Activated CD4-positive, CD25-positive, alpha-beta regulatory T cell (primary cell): ENCODE measurements at places on chromosomes 3 and 15.

DNA sequence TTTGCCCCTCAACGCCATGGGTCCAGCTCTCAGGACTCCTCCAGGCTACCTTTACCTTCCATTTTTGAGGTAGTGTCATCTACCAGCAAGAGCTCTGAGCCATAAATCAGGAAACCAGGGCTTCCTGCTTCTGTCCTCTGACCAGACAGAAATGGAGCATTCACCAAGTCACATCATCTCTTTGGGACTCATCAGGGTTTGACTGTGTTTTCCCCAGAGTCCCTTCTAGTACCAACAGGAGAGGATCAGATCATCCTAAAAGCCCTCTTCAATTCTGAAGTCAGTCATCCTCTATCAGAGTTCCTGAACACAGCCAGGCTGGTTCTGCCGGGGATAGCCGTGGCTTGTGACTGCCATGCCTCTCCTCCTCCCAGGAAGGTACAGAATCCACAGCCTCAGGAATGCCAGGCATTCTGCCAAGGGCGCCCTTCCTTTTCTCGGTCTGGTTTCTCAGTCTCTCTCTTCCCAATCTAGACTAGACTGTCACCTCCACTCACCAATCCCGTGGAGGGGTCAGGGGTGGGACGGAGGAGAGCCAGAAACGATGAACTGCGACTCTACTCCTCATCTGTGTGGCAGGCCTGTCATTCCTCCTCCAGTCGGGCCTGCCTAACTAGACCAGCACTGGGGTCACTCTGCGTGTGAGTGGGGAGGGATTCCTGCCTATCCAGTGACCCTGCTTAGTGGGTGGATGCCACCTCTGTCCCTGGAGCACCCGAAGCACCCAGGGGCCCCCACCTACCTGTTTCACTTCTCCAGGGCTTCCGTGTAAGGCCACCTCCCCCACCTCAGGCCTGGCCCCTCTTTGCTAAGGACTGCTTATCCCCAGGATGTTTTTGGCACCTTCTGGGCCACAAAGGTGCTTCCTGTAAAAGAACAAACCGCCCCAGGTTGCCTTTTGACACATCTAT lies 30.9 kb downstream of the CCNL1 start:
- no peak for DNase-seq

GRCh38 chr15:32919749-32920414 lies 202.1 kb downstream of the GREM1 start:
- DNase-seq, result no peak

GRCh38 chr3:72296477-72297111 lies 511.6 kb upstream of the PROK2 start:
- DNase-seq, result no peak

DNA sequence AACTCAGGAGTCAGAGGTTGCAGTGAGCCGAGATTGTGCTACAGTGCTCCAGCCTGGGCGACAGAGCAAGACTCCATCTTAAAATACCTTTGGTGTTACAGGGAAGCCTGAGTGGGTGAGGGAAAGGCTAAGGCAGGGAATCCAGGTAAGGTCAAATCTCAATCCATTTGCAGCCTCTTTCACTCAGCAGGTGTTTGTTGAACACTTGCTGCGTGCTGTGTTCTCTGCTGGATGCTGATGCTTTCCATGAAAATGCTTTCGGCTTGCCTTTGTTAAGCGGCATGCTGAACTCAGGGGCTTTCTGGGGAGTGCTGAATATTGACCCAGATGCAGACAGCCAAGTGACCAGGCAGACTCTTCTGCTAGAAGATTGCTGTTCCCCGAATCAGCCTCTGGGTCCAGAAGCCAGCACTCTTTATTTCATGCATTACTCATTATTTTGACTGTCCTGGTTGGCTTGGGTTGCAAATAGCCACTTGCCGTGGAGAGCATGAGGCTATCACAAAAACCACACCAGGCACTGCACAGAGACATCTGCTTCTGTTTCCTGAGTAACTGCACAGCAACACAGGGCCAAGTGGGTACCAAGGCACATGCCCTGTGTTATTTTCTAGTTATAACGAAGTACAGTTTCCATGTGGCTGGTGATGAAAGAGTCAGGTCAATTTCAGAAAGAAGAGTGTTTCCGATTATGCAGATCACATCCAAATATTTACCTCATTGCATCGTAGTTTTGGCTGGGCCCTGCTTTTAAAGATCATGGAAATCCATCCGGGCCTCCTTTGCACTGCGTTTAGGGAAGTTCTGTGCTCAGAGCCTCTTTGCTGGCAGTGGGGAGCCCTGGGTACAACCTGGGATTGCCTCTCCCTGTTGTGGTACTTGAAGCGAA lies 88.6 kb downstream of the THSD4 start:
- DNase-seq, result no peak

DNA sequence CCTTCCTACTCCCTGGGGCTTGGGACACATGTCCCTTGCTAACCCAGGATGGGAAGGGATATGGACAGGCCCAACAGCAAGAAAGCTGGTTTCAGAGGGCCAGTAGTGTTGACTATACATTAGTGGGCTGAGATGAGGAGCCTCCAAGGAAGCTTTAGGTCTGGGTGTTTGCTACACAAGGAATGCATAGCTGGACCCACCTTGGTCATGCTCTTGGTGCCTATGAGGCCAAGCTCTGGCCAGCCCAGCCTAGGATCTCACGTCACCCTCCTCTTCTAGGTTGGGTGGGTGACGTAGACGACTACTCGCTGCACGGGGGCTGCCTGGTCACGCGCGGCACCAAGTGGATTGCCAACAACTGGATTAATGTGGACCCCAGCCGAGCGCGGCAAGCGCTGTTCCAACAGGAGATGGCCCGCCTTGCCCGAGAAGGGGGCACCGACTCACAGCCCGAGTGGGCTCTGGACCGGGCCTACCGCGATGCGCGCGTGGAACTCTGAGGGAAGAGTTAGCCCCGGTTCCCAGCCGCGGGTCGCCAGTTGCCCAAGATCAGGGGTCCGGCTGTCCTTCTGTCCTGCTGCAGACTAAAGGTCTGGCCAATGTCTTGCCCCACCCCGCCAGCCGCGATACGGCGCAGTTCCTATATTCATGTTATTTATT lies 653 bp upstream of the WDR6 start:
- DNase-seq, result no peak

DNA sequence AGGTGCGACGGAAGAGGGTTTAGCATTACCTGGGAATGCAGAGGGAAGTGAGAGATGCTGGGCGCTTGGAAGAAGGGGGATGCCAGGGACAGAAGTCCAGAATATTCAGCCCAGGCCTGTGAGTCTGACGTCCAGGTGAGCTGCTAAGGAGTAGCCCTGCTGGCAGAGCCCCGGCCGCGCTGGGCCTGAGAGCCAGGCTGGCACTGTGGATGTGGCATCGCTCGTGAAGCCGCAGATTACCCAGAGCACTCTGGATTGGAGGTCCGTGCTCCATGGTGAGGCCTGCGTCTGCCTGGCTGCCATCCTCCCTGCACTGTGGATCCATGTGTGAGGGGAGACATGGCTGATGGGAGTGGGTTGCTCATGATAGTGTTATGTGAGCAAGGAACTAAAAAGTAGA lies 14.5 kb downstream of the MAN2A2 start:
- DNase-seq, result no peak

DNA sequence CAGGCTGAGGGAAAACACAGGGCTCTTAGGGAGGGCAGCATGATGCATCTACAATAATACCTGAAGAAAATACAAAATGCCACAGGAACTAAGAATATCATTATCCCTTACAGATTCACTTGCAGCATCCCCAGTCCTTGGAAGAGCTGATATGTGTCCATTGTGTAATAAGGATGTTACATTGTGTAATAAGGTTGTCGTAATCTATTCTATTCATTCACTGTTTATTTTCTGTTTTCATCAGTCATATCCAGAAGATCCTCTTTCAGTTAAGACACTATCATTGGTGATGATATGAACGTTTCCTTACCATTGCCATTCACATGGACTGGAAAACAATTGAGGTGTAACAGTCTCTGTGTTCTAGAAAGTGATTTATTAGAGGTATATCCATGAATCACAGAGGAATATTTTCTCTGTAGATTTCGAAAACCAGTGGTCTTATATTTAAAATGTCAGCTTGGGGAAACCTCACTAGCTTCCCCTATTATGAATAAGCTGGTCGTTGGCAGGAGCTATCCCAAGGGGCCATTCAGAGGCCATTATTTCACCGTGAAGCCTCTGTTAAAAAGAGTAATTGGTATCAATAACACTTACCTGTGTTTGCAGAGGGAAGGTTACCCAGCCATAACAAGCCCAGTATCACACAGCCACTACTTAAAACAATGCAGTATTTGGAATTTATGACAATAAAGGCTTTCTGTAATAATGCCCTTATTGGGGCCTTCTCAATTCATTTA lies 241.1 kb downstream of the ZNF385D start:
- DNase-seq, result no peak

DNA sequence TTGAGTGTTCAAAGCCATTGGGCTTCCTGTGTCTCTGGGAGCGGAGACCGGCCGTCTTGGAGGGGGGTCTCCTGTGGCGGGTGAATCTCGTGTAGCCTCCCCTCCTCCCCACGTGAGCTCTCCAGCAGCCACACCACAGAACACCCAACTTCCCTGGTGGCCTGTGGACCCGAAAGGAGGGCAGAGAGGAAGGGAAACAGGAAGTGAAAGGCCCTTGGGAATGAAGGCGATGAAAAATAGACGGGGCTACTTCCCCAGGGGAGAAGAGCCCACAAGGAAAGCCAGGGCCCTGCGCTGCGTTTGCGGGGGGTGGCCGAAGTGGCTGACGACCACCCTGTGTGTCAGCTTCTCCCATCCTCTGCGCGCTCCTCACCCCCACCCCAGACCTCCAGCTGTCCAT lies 5.4 kb downstream of the ANKRD63 start:
- no peak for DNase-seq

GRCh38 chr3:123246866-123247265 lies 45.1 kb downstream of the SEC22A start:
- no peak for DNase-seq

DNA sequence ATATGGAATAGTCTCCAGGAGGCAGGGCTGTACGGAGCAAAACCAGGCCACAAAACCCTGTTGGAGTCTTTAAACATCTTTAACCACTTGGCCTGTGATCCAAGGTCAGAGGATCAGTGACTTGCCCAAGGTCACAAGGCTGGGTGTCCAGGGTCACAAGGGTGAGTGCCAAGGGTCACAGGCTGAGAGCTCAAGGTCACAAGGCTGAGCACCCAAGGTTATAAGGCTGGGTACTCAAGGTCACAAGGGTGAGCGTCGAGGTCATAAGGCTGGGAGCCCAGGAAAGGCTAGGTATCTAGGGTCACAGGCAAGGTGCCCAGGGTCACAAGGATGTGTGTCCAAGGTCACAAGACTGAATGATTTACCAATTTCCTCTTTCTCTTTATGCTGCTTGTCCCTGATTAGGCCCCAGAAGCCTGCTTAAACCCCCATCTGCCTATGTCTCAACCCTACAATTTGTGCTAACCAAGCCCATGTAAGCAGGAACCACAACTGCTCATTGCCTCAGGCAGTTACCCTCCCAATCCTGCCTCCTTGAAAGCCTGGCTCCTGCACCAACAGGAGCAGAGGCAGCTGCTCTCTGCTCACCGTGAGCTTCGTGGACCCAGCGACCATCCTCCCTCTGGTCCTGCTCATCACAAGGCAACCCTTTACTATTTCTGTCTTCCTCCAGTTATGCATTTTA lies 51.5 kb downstream of the MGLL start:
- DNase-seq, result no peak

- no peak for DNase-seq
Measured at GRCh38 chr15:63915873-63916771, 82.4 kb upstream of the HERC1 start.

GRCh38 chr15:71379893-71380292 lies 264.6 kb downstream of the THSD4 start:
- no peak for DNase-seq

DNA sequence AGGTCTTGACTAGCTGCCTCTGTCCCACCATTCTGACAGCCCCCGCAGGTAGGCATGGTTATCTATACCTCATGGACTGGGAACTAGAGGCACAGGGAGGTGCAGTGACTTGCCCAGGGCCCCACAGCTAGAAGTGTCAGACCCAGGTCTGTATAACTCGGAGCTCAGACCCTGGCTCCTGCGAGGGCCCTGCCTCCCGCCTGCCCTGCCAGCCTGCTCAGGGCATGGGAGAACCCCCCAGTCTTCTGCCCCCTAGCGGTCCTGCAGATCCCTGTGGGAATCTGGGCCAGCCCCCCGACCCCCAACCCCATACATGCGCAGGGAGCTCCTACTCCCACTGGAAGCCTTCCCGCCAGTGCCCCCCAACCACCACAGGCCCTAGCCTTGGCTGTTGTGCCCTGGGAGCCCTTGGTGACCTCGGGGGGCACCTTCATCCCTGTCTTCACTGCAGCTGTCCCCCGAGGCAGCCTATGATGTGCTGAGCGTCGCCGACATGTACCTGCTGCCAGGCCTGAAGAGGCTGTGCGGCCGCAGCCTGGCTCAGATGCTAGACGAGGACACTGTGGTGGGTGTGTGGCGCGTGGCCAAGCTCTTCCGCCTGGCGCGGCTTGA lies 6.9 kb downstream of the ABTB1 start:
- DNase-seq, result no peak

DNA sequence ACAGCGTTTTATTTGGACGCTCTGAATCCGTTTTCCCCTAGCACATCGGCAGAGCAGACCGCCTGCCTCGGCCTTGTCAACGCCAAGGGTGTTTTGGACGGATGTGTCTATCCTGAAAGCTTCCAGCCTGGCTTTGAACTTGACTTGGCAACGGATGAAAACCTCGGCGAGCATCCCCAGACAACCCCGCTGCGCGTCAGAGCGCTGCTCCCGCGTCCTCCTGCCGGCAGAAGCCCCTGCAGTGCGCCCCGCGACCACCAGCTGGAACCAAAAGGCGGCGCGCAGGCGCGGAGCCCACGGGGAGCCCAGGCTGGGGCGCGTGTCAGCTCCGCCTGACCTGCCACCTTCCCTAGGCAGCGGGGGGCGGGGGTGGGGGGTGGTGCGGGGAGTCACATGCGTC lies 26.2 kb upstream of the ARL8B start:
- no peak for DNase-seq

GRCh38 chr3:100089812-100090668 lies 24.3 kb downstream of the FILIP1L start:
- no peak for DNase-seq

DNA sequence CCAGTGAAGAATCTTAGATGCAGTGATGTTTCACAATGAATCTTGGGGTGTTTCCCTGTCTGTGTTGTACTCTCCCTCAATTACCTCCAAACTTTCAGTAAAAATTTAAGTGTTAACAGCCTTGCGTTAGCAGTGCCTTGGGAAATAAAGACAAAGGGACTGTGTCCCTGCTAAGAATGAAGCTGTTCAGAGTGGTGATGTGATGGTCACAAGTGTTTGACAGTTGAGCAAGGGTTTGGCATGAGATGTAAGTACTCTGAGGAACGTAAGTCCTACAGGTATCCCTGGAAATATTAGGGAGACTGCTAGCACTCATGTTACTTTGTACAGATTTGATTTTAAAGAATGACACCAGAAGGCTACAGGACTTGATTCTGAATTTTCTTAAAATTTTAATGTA lies 304.3 kb upstream of the DPH6 start:
- DNase-seq, result no peak

GRCh38 chr15:70048578-70049514 lies 48.9 kb downstream of the TLE3 start:
- no peak for DNase-seq
